ENCODE measurements at places on chromosomes 12 and 14.

- DNase-seq: peak; percentile 41
These were observed 11.5 kb upstream of the NUP107 start for GRCh38 chr12:68675101-68675842.

DNA sequence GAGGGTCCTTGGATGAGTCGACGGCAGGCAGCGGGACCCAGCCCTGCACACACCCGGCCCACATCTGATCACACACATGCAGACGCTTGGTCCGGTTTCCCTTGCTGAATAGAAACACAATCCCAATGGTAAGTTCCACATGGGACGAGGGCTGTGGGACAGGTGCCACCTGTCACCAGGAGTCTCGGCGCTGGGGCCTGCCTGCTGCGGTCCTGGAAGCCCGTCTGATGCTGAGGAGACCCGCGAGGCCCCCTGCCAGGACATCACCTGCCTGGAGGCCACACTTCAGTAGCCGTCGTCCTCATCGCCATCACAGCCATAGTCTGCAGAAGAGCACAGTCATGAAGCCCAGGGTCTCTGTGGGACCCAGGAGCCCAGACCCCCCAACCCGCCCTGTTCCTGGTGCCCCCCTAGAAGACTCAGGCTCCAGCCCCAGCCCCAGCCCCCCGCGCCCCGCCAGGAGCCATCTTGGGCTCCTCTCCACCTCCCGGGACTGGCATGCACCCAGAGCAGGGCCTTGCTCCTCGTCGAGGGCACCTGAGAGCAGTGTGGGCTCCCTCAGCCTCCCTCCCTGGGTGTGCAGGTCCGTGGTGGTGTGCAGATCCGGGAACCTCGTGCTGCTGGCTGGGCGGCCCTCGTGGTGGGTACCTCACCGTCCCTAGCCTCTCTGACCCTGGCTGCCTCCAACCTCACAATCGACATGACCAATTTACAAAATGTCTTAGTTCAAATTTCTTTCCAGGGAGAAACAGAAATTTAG, 29.3 kb upstream of the NUDT14 start:
- no peak for DNase-seq

DNA sequence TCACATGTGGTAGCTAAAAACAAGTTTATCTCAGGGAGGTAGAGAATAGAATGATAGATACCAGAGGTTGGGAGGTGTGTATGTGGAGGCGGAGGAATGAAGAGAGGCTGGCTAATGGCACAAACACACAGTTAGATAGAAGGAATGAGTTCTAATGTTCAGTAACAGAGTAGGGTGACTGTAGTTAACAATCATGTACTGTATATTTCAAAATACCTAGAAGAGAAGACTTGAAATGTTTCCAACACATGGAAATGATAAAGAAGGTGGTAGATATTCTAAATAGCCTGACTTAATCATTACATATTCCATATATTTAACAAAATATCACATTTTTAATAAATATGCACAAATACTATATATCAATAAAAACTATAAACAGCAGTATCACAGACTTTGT, 8.9 kb upstream of the IFNG-AS1 start:
- DNase-seq: no peak

DNA sequence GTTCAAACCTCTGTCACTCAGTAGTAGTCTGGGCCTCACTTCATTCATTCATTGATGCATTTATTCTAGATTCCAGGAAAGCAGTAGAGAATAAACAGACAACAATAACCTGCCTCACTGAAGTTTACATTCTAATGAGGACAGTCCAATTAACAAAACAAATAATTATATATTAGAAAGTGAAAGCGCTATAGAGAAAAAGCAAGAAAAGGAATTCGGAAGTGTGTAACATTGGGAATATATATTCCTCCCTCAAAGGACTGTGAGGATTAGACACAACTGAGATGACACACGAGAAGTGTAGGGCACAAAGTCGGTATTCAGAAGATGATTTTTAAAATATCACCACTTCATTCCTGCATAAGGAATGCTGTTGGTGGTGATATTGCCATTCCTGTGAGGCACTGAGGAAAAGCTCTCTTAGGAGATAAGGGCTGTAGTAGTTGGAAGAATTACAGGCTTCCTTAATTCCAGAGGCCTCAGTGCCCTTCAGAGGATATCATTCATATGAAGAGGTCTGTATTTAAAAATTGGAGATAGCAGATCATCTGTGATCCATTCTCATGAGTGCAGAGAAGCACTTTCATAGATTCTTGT, 3.9 kb upstream of the DUSP6 start:
- no peak for DNase-seq

DNA sequence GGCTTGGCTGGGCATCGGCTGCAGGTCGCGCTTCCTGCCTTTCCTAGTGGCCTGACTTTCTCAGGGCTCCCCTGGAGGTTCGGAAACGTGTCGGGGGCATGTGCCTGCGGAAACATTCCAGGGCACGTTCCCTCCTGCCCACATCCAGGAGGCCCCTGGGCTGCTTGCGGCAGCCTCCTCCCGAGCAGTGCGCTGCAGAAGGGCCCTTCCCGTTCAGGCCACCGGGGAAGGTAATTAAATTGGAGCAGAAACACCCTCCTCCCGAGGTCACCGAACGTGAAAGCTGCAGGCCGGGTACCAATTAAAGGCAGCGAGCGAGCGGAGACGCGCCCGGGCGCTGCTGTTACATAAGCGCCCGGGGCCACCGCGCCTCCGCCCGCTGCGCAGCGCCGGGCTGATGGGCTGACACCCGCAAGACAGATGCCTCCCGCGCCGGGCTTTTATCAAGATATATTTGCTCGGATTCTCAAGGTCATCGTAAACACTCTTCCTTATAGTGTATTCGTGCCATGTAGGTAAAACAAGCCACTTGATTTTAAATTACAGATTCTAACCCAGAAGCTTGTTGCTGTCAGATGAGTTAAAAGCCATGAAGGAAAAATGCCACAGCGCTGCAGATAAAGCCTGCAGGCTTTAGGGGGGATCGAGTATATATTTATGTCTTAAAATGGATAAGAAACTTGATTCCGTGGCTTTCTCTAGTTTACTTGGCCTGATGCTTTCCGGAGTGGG, 31.4 kb downstream of the SSPN start:
- DNase-seq: no peak

- DNase-seq: no peak
These were observed 12.0 kb downstream of the SOAT2 start for GRCh38 chr12:53115112-53115890.
